ENCODE measurements at places on chromosomes 16 and 17.

- DNase-seq = no peak
Measured at GRCh38 chr16:25317732-25318316, 60.2 kb upstream of the ZKSCAN2 start.

GRCh38 chr17:10266296-10266876, 68.0 kb upstream of the GAS7 start:
- DNase-seq = no peak

- peak; percentile 84 for DNase-seq
Measured at GRCh38 chr17:43469145-43469544, 14.6 kb upstream of the DHX8 start.

DNA sequence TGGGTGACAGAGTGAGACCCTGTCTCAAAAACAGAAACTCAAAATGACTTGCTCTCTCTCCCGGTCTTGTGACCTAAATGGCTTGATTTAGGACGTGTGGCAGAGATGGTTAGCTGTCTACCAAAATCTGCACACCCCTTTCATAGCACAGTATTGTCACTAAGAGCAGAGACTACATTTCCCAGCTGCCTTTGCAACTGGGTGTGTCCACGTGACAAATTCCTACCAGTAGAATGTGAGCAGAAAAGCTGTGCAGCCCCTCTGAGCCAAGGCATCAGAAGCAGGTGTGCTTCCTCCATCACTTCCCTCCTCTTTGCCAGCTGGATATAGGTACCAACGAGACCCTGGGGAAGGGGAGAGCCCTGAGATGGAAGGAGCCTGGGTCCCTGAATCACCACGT, 25.5 kb downstream of the GPR142 start:
- DNase-seq = no peak

DNA sequence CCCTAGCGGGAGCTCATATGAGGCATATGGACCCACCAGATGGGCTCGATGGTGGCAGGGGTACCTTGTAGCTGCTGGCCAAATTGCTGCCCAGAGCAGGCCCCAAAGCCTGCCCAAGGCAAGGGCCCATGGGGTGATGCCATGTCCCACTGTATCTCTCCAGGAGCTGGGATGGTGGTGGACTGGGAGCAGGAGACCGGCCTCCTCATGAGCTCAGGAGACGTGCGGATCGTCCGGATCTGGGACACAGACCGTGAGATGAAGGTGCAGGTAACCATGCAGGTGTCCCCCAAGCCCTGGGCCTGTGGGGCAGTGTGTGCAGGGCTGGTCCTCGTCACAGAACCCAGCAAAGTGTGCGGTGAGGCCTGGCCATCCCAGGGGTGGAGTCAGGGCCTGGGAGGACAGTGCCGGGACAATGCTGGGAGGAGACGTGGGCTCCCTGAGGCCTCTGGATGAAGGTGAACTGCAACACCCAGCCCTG, 34.1 kb upstream of the CHMP6 start:
- no peak for DNase-seq

DNA sequence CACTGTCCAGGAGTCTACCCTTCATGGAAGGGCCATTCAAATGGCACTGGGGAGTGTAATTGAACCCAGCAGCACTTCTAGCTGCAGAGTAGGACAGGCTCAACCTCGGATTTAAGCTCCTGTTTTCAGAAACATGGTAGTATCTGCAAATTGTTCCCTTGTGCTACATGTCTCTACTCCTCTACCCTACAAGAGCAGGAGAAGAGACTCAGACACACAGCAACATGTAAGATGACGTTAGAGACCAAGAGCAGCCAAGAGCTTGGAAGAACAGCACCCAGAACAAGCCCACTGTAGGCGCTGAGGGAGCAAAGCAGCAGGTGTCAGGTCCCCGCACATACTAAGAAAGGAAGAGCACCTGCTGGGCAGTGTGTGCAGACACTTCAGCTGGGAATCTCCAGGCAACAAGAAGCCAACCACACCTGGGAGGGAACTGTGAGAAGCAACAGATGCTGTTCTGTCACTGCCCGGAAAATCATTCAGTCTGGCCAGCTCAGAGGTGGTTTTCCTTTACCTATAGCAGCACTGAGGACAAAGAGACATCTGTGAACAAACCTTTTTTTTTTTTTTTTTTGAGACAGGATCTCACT, 35.6 kb upstream of the MNT start:
- DNase-seq = no peak

GRCh38 chr17:60645918-60646523, 31.6 kb upstream of the BCAS3 start:
- DNase-seq = no peak

GRCh38 chr16:10338426-10338825, 47.4 kb upstream of the ATF7IP2 start:
- no peak for DNase-seq

DNA sequence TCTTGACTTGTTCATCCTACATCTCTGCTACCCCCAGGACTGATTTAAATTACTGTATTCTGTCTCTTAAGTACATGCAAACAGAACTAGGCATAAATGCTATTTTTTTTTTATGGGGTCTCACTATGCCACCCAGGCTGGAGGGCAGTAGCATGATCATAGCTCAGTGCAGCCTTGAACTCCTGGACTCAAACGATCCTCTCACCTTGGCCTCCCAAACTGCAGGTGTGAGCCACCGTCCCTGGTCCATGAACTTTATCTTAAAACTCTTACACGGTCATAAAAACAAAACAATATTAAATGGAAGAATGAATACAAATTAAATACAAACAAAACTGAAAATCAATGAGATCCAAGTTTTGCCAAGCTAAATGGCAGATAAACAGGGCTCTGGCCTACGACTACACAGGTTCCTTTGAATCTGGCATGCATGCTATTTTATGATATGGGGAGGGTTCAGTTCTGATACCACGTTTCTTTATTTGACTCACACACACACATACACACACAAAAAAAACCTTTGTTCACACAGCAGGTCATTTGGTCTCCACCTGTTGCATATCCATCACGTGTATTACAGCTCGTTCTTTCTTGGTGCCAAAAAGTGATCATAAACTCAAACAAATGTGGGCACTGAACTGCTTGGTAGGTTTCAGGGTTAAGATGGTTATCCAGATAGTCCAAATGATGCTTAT, 1.1 kb upstream of the PKD1L3 start:
- no peak for DNase-seq

- DNase-seq = no peak
Measured at GRCh38 chr16:67992661-67993206, 6.5 kb downstream of the DPEP2 start.

- no peak for DNase-seq
Measured at GRCh38 chr16:51532551-51532950, 381.5 kb upstream of the SALL1 start.

DNA sequence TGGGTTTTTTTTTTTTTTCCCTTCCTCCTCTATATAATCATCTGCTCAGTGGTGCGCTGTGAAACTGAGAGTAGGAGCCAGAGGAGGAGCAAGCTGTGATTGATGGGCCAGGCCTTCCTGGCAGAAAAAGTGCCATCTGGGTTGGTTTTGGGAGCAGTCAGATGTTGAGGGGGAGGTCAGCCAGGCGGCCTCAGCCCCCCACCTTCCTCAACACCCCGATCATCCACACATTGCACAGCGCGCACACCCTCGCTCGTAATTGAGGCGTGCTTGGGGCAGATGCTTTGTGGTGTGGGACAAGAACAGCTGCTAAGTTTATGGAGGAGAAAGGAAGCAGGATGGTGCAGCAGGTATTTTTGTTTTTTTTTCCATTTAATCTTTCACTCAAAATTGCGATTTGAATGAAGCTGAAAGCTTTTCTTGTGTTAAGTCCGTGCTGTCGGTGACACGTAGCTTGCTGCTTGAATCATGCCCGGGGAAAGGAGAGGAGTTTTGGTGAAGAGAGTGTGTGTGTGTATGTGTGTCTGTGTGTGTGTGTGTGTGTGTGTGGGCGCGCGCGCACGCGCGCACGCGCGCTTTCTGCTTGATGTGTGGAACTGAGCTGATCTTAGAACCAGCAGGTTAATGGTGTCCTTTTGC, 177.4 kb downstream of the RBFOX1 start:
- DNase-seq = no peak

DNA sequence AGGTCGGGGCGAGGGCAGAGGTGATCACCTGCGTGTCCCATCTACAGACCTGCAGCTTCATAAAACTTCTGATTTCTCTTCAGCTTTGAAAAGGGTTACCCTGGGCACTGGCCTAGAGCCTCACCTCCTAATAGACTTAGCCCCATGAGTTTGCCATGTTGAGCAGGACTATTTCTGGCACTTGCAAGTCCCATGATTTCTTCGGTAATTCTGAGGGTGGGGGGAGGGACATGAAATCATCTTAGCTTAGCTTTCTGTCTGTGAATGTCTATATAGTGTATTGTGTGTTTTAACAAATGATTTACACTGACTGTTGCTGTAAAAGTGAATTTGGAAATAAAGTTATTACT, 28.9 kb downstream of the STH start:
- no peak for DNase-seq

- DNase-seq = no peak
Measured at GRCh38 chr16:84245956-84246678, 6.3 kb upstream of the KCNG4 start.

DNA sequence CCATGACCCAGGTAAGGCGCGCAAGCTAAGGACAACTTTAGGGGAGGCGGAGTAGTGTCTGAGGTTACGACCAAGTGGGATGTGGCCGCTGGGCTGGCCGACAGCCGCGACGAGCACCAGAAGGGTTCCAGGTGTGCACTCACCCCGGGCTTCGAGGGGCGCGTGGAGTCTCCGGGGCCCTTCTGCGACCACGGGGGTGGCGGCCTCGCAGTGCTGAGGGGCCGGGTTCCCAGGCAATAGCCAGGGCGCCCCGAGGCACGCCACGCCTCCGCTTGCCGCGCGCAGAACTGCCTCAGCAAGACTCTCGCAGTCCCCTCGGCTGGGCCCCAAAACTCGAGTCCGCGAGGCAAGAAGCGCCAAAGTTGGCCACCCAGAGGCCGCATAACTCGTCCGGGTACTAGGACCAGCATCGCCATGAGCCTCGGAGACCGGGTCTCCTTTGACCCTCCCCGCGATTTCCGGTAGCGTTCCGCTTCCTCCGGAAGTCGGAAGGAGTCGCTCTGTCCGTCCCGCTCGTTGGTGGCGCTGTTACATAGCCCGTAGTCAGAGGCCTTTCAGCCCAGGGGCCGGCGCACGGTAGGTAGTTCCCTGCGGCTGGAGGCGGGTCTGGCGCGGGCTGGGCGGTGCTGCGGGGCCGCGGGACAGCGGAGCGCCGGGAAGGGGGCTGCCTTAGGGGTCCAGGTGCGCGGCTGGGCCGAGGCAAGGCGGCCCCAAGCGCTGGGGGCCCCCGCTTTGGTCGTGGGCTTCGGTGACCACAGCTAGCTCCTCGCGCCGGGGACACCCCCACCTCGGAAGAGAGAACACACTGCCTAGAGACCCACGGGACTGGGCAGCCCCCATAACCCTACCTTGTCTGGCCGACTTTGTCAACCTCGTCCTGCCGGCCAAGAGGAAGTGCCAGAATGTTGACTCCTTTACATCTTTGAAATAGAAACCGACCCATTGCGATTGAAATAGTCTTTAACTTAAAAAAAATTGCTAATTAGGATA, at the start of the genes ADPRM and SCO1:
Gene ADPRM, plus strand, starts transcription at position 503 of the 990 bp plus-strand sequence. CDS start 7,333 bp downstream, outside the sequence.
Gene SCO1, minus strand, starts transcription at position 442 of the 990 bp plus-strand sequence. Its CDS starts 26 bp downstream, at position 416.
- DNase-seq = peak; percentile 94

GRCh38 chr17:65403626-65404025, 157.8 kb downstream of the AXIN2 start:
- DNase-seq = no peak

- no peak for DNase-seq
Measured at GRCh38 chr17:16288860-16289571, 64.3 kb downstream of the CENPV start.

DNA sequence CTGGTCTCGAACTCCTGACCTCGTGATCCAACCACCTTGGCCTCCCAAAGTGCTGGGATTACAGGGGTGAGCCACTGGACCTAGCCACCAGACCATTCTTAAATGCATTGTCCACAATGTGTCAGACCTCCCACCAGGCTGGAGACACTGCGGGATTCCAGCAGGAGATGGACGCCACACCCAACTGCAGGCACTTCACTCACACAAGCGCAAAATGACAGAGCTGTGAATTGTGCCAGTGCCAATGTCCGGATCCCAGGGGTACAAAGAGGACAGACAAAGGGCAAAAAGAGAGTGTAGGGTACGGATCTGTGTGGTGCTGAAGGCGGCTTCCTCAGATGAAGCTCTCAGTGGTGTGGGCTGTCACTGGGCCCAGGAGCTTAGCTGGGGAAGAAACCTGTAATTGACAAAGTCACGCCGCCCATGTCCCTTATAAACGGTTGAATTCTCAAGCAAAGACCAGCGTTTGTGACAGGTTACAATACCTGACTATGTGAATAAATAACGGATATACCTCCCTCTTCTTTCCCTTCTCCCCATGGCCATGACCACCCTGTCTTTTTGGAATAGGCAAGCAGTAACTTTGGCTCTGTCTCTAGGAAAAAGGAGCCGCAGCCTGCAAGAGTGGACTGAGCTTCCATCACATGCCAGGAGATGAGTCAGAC, 40.0 kb downstream of the HS3ST3A1 start:
- DNase-seq = peak; percentile 42

DNA sequence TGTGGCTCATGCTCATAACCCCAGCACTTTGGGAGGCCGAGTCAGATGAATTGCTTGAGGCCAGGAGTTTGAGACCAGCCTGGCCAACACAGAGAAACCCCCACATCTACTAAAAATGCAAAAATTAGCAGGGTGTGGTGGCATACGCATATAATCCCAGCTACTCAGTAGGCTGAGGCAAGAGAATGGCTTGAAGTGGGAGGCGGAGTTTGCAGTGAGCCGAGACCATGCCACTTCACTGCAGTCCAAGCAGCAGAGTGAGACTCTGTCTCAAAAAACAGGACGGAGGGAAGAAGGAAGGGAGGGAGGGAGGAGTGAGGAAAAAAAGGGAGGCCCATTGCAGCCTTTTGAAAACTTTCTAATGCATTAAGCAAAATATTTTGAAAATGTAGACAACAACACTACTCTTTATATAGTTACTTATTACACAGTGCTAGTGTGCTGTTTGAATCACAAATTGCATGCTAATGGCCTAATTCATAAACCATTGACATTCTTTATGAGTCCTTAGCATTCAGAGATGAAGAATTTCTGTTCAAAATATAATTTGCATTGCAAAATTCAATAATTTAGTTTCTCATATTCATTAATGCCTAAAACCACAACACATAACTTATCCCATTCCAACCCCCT, 59.4 kb downstream of the TMEM114 start:
- DNase-seq = no peak

DNA sequence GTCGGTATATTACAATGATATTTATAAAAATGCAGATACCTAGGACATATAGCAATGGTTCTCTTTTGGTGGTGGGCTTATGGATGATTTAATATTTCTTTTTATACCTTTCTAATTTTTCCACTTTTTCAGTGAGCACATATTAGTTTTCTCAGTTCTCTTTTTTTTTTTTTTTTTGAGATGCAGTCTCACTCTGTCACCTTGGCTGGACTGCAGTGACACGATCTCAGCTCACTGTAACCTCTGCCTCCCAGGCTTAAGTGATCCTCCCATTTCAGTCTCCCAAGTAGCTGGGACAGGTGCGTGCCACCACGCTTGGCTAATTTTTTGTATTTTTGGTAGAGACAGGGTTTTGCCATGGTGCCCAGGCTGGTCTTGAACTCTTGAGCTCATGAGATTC, 15.1 kb downstream of the MAP3K14 start:
- DNase-seq = no peak

Data from fibroblast of skin of scalp (primary cell).